ENCODE measurements at places on chromosomes 3 and 15.

DNA sequence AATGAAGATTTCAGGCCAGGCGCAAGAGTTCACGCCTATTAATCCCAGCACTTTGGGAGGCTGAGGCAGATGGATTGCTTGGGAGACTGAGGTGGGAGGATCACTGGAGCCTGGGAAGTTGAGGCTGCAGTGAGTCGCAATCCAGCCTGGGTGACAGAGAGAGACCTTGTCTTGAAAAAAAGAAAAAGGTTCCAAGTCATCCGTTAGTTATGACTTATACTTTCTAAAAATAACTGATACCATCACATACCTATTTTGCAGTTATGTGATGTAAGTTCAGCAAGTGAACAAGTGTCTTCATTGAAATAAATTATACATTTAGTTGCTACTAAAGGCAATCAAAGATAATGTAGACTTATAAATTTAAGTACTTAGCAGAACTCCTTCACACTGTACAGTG, 22.1 kb downstream of the CLPX start:
- DNase-seq, result no peak

- DNase-seq, result peak; percentile 0
Measured at GRCh38 chr3:52892625-52893311, 4.6 kb downstream of the STIMATE start.

GRCh38 chr3:175287361-175287963, 428.3 kb downstream of the NAALADL2 start:
- no peak for DNase-seq

GRCh38 chr3:101381809-101382208, 61.4 kb upstream of the IMPG2 start:
- peak; percentile 89 for DNase-seq

- no peak for DNase-seq
Measured at GRCh38 chr15:60704129-60704528, 225.2 kb upstream of the ICE2 start.

DNA sequence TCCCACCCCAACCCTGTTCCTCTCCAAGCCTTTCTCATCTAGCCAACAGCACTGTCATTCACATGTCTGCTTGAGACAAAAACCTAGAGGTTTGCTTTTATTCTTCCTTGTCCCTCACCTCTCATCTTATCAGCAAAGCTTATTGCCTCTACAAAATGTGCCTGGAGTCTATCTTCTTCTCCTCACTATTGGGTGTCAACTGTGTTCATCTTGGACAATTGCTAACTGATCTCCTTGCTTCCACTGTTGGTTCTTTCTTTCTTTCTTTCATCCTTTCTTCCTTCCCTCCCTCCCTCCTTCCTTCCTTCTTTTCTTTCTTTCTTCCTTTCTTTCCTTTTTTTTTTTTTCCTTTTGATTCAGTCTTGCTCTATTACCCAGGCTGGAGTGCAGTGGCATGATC, 48.2 kb downstream of the FOXL2 start:
- no peak for DNase-seq

- no peak for DNase-seq
Measured at GRCh38 chr3:112121577-112122547, 11.2 kb downstream of the GCSAM start.

- no peak for DNase-seq
Measured at GRCh38 chr3:138907539-138907938, 39.4 kb downstream of the FOXL2 start.

DNA sequence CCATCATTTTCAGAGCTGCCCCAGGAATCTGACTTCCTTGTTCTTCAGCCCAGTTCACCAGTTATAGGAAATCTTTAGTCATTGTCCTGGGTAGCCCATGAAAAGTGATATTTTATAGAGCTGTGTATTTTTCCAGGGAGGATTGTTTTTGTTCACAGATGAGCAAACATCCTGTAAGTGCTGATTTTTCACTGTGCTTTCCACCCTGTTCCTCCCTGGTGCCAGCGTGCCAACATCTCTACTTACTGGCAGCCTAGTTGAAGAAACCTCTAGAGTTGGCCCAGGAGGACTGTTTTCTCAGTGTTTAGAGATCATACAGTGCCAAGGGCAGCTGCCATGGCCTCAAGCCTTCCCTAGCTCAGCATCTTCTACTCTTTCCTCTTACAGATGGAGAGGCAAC, 41.3 kb downstream of the ST6GAL1 start:
- DNase-seq, result no peak

DNA sequence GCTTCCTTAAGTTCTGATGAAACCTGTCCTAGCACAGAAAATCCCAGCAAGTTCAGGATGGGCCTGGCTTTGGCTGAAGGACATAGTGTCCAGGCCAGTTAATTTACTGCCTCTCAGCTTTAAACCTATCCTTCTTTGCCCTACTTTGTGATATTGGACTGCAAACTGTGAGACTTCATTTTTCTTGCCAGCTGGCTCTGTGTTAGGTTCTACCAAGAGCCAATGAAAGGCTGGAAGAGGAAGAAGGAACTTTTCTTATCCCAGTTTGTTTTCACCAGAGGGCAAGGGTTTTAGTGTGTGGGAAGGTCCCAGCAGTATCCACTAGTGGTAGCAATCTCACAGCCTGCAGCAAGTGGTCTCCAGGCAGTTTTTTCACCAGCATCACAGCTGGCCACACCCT, 18.2 kb downstream of the DCUN1D1 start:
- DNase-seq, result no peak

DNA sequence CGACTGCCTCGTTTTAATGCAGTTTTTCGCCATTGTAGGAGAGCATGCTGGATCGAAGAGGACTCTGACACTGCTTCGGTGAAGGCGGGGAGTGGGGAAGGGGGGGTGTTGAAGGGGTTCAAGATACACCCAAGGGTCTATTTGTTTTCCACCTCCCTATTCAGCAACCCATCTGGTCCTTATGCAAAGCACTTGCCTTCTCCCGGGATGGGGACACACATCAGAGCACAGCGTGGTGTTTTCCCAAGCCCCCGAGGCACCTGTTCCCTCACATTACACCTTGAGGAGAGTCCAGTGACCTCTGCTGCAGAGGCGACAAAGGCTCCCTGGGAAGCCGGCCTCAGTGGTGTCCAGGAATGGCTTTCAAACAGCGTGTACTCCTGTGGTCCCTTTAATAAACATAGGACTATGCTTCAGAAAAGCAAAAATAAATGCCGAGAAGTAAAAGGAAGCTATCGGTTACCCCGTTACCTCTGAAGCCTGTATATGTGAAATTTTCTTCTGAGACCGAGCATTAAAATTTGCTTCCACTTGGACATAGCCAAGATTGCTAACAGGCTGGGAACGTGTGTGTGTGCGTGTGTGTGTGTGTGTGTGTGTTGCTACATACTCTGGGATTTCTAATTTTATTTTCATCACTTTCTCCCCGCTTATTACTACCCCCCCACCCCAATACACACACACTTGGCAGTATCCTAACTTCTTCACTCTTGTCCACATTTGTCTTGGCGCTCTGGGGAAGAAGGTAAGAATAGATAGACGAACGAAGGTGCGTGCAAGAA, 53.2 kb downstream of the CCDC54 start:
- DNase-seq, result no peak

GRCh38 chr3:12955651-12956315, 114.4 kb upstream of the RPL32 start:
- no peak for DNase-seq

- no peak for DNase-seq
Measured at GRCh38 chr3:135081856-135082434, 286.9 kb downstream of the EPHB1 start.

- no peak for DNase-seq
Measured at GRCh38 chr3:115095236-115095635, 51.9 kb downstream of the ZBTB20 start.

DNA sequence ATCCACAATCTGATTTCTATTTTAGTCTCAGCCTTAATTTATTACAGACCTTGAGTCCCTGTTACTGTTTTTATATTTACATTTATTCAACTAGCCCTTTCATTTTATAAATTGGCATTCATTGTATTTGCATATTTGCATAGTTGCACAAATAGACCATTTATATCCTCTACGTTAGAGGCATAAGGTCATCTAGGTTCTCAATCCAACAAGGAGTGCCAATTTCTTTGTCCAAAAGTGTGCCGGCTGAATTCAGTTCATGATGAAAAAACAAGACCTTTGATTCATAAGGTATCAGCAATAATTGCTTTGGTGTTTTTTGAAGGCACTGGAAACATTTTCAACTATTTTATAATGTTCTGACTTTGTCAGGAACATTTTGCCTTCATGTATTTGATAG, 33.9 kb upstream of the NANOGP8 start:
- no peak for DNase-seq

DNA sequence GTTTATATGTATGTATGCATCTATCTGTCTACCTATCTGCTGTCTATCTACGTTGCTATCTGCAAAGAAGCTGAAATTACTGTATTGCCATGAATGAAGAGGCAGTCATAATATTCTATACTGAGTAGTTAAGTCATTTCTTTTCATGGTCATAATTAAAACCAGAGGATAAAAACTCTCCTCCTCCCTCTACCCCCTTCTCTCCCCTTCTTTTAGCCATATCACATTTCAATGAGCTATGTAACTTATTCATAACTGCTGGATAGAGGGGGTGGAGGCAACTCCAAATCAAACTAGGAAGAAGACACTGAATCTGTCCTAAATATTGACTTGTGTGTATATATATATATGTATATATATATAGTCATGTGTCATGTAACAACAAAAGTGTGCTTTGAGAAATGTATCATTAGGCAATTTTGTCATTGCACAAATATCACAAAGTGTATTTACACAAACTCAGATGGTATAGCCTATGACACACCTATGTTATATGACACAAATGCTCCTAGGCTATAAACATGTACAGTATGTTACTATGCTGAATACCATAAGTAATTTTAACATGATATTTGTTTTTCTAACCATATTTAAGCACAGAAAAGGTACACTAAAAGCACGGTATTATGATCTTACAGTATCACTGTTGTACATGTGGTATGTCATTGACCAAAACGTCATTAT, 229.7 kb upstream of the KCNMB2 start:
- no peak for DNase-seq

DNA sequence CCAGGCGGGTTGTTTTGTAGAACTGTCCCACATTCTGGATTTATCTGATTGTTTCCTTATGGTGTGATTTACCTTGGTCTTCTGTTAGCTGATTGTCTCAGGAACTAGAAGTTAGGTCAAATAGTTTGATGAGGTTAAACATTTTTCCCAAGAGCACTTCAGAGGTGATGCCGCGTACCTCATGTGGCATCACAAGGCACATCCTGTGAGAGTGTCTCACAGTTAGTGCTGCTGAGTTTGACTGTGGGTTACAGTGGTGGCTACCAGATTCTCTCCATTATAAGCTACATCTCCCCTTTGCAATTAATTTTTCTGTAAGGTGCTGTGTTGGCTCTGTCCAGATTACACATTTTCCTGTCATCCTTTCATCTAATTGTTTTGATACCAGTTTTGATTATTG, 12.6 kb downstream of the RPUSD3 start:
- DNase-seq, result no peak

DNA sequence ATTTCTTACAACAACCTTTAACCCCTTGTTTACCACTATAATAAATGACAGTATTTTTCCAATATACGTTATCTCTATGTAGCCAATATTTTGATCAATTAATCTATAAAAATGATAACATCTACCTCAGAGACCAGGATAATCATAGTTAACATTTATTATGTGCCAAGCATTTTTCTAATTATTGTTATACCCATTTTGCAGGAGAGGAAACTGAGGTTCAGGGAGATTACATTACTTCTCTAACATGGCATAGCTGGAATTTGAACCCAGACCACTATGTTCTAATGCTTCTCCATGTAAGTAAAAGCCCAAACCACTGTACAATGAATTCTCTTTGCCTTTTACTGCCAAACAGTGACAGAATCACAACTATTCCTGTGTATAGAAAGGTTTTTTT, 113.4 kb upstream of the PFN2 start:
- no peak for DNase-seq

GRCh38 chr3:179166561-179167201, 18.5 kb downstream of the PIK3CA start:
- no peak for DNase-seq

GRCh38 chr15:62878070-62878469, 164.5 kb upstream of the TPM1 start:
- DNase-seq, result no peak

DNA sequence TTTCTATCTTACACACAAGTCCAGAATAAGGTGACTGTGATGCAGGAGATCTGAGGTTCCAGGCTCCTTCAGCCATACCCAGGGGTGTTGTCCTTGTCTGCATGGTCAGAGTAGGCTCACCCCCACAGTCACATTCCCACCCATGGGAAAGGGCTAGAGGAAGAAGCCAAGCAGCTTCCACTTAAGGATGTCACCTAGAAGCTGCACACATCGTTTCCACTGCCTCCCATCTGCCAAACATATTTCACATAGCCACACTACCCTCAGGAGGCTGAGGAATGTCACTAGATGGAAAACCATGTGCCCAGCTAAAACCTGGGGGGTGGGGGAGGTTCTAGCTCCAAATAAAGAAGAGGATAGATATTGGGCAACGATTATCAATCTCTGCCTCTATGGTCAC, 58.1 kb downstream of the TMEM39A start:
- no peak for DNase-seq

GRCh38 chr3:111947231-111947630, 31.6 kb upstream of the ABHD10 start:
- no peak for DNase-seq

- DNase-seq, result no peak
Measured at GRCh38 chr3:114242947-114243346, 5.6 kb upstream of the ZNF80 start.

DNA sequence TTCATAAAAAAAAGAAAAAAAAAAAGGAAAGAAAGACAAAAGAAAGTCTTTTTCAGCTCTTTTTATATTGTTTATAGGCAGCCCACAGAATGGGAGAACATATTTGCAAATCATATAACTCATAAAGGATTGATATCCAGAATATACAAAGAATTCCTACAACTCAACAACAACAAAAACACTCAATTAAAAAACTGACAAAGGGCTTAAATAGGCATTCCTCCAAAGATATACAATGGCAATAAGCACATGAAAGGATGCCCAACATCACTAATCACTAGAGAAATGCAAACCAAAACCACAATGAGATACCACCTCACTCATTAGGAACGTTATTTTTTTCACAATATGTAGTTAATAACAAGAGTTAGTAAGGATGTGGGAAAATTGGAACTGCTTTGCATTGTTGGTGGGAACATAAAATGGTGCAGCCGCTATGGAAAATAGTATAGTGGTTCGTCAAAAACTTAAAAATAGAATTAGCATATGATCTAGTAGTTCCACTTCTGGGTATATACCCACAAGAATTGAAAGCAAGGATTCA, 54.2 kb upstream of the CMTM8 start:
- no peak for DNase-seq

- DNase-seq, result no peak
Measured at GRCh38 chr15:70532531-70533186, 230.7 kb downstream of the UACA start.

GRCh38 chr15:93467337-93467736, 378.3 kb upstream of the RGMA start:
- DNase-seq, result peak; percentile 98
